ENCODE measurements at places on chromosomes 12 and 14.

DNA sequence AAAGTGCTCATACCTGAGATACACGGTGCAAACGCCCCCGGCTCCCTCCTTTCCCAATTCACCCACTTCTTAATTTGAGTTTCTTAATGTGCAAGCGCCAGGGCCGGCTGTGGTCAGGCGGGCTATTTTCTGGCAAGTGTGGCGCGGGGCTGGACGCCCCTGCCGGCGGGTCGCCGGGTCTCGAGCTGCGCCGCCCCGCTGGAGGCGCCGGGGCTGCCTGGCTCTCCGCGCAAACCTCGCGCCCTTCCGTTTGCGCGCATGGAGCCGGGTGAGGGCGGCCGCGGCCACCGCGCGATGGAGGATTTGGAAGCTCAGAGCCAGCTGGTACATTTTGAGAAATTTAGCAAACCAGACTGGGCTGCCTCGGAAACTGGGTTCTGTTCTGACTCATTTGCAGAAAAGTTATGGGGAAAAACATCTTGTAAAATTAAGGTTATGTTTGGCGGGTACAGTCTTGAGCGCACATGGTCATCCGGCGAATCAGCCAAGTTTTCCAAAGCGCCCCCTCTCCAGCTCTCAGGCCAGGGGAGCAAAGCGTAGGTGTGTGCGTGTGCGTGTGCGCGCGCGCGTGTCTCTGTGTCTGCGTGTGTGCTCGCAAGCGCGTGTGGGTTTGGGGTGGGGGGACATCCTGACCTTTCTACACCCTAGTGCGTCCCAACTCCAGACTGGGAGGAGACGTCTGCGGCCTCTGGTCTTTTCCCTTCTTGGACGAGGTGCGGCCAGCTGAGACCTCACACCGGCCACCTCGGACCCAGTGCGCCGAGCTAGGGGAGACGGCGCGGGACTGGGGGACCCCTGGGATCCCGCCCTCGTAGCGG lies 6.5 kb upstream of the OTX2 start:
- no peak for DNase-seq

- DNase-seq: no peak
These were observed 293.3 kb upstream of the TMPO start for GRCh38 chr12:98222135-98222534.

DNA sequence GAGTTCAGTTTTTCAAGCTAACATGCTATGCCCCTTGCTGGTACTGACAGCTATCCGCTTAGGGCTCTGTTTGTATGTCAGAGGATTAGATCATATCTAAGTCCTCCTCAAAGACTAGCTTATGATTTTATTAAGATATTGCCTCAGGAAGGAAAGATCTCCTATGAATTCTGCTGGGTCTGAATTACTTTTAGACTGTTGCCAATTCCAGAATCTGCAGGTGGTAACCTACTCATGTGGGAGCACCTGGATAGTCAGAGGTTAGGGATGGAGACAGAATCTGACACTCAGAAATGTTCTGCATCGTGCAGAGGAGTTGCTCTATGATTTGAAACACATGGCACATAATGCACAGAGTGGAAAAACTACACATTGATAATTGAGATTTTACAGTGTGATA lies 843.4 kb downstream of the SLC6A15 start:
- DNase-seq: no peak

DNA sequence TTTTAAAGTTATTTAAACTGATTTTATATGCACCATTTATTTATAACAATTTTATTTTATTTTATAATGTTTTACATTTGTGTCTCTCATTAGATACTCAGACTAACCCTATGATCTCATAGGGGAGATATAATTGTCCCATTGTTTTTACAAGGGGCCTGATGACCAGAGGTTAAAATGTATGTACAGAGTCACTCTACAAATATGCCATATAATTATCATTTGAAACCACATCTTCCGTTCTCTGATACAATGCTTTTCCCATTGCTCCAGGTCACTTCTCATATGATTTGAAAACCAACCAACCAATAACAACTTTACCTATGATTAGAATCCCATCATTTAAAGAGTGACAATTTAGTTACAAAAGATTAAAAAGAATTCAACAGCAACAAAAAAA lies 137.8 kb downstream of the GPHN start:
- DNase-seq: peak; percentile 81

- DNase-seq: no peak
These were observed 95.9 kb upstream of the CDKN3 start for GRCh38 chr14:54300881-54301280.

DNA sequence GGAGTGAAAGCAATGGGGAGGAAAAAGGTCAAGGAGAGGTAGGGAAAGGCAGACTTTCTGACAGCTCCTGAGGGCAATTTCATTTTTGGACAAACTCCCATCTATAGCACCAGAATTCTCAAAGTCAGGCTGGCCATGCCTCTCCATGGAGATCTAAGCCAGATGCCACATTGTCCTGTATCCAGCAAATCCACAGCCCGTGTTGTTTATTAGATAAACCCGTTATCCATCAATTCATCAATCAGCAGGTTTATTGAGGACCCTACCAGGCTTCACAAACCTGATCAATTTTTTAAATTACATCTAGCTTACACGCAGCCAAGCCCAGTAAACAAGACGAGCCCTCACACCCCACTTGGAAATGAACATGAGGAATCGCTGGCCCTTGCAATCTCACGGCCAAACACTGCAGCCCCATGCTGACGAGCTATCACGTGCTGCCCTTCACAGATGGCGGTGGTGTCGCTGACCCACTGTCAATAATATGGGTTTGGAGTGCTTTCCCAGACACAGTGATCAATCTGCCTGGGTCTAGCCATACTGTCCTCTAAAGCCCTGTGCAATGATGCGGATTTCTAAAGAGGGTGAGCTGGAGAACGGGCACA lies 332.9 kb downstream of the DPF3 start:
- no peak for DNase-seq

DNA sequence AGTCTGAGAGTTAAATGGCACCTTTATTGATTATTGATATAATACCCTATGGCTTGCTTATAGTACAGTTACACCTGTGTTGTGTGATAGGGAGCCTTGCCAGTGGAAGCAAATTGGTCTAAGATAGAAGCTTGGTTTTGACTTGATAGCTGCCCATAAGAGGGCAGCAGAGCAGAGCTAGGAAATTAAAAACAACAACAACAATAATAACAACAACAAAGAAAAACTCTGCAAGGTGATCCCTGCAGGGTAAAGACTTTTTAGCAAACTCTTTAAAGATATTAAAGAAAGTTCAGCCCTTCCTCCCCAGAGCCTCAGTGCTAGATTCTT lies 18.0 kb upstream of the RNASE10 start:
- no peak for DNase-seq

DNA sequence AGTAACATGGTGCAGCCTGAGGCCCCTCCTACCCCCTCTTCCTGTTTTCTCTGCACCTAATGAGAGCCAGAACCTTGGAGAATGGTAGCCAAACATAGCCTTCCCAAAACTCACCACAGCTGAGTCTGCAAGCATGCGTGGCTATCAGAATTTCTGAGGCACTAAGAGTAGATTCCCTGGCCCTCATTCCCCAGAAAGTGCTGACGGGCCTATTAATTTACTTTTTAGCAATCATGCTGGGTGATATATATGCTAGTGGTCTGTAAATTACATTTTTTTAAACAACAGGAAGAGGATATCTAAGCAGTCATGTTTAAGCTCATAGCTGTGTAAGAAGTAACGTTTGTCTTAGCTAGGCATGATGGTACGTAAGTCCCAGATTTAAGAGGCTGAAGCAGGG lies 30.4 kb downstream of the KANSL2 start:
- no peak for DNase-seq

DNA sequence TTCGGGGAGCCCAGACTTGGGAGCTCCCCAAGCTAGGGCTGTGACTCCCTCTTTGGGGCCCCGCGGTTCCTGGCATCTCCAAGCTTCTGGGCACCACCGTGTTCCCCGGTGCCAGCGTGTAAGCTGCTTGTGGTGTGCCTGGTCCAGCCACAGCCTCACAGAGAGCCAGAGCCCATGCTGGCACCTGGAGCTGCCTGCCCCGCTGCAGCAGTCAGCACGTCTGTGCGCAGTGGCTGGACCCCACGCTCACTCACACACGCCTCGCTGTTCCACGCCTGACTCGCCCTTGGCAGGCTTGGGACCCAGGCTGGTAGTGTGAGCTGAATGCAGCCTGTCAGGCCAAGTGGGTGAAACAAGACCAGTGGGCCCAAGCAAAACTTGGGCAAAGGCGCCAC lies 34.5 kb downstream of the APAF1 start:
- no peak for DNase-seq

DNA sequence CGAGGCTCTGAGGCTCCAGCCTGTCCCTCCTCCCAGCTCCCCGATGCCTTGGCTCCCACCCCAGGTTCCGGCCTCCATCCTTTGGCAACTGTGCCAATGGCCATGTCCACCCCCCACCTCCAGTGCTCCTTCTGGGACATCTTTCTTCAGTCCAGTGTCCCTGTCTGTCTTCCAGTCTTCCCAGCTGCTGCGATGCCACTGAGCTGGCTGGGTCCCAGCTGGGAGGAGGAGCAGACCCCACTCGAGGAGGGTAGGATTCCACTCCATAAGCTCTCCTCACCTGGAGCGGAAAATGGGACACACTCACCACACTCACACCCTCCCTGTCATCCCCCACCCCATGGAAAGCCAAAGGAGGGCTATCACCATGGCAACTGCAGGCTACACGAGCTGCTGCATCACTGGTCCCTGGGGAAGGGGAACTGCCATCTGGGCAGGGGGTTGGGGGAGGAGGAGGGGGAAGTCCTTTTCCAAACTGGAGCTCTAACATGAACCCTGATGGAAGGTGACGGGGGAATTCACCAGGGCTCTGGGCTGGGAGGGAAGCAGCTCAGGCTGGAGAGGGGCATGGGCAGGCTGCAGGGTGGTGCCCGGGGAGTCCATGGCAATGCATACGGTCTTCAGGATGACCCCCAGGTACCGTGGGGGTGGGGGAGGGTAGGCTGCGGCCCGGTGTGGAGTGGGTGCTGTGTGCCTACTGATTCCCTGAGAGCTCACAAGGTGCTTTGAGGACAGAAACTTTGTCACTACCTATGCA lies 94.3 kb downstream of the LRRC74A start:
- DNase-seq: no peak

GRCh38 chr14:61351477-61351876 lies 30.1 kb downstream of the PRKCH start:
- no peak for DNase-seq

GRCh38 chr12:20089077-20089476 lies 279.3 kb upstream of the PDE3A start:
- DNase-seq: no peak

- DNase-seq: peak; percentile 74
These were observed 21.5 kb upstream of the KIF26A start for GRCh38 chr14:104116756-104117340.

DNA sequence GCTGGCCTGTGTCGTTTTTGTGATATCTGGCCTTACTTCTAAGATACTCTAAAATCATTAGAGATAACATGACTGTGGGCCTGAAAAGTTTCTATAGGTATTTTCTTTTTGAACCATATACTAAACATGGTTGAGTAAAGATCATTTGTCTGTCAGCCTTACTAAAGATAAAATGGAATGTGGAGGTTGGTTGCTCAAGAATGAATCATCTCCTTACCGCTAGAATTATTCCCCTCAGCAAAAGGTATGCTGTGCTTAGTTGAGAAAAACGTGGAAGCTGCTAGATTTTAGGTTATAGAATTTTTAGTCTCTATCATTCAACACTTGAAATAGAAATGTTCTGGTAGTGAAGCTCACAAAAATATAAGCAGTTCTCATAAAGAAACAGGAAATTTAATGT lies 407.3 kb downstream of the AEBP2 start:
- no peak for DNase-seq

DNA sequence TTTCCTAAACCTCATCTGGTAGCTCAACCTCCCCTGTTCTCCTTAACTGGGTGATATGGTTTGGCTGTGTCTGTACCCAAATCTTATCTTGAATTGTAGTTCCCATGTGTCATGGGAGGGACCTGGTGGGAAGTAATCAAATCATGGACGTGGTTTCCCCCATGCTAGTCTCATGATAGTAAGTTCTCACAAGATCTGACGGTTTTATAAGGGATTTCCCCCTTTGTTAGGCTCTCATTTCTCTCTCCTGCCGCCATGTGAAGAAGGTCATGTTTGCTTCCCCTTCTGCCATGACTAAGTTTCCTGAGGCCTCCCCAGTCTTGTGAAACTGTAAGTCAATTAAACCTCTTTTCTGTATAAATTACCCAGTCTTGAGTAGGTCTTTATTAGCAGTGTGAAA lies 19.5 kb downstream of the COX16 start:
- DNase-seq: no peak

- DNase-seq: no peak
These were observed 108.0 kb downstream of the AEBP2 start for GRCh38 chr12:19547271-19547671.

DNA sequence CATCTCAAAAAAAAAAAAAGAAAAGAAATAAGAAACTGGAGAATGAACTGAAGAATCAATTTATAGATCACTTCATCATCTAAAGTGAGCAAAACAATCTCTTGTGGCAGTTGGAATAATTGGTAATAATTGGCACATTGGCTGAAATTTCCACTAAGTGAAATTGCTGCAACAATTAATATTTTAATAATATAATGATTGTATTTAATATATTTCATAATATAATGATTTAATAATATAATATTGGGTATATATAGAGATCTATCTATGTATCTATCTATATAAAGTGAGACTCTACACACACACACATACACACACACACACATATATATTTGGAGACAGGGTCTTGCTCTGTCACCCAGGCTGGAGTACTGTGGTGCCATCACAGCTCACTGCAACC lies 81.2 kb upstream of the PRICKLE1 start:
- no peak for DNase-seq

DNA sequence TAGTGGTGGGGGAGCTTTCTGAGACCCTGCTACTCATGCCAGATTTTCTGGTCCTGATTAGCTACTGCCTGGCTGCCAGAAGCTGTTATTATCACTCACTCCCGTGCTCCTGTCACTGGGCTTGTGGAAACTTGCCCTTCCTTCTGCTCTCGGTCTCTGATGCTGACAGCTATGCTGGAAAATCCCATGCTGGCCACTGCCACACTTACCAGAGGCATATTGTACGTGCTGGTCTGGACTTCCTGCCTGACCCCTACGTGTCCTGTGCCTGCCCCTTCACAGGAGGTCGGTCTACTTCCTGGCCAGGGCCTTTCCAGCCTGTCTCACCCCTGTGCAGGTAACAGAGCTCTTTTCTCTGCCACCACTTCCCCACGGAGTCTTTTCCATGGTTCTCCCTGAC lies 149.4 kb upstream of the PLEKHG7 start:
- DNase-seq: no peak

DNA sequence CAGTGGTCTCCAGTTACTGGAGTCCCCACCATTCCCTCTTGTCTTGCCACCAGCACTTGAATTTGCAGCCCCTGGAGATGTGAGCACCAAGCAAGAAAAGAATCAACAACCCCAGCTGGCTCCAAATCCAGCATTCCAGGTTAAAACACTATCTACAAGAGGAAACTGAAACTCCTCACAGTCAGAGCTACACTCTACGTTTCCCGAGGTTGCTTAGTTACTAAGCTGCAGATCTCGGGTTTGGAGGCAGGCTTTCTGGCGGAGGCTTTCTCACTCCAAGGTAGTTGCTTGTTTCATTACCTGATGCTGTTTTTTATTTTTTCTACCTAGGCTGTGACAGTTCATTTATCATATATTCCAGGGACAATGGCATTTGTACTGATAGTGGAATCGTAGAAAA lies 248.1 kb downstream of the GLT1D1 start:
- DNase-seq: no peak

- no peak for DNase-seq
These were observed 759.6 kb downstream of the MED13L start for GRCh38 chr12:115517913-115518312.

GRCh38 chr12:2266666-2267620 lies 214.2 kb downstream of the CACNA1C start:
- DNase-seq: no peak

Measured in SW480 (cell line).